ENCODE measurements at places on chromosomes 7 and 10. TPM values are rescaled to one million over a fixed set of nuclear protein-coding genes. Genes with fewer than 3 reads are reported as not detected.
A peak's percentile ranks its signal among the peaks of the same experiment; 100 is the strongest.

DNA sequence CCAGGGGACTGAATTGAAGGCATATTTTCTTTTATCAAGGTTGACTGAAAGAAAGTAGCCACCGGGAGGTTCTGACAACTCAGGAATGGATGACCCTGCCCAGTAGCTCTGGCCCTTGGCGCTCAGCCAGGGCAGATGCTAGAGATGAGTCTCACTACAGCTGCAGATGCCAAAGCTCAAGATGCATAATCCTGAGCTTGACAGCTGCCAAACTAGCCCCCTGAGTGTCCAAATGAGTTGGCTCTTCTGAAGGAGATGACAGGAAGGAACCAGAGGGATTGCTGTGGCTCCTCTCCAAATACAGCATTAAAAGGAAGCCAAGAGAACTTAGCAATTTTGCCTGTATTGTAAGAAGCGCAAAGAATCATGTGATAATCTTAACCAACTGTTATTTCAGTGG, 78.4 kb downstream of the NXPH1 start:
- peak; percentile 26 for DNase-seq

- no peak for DNase-seq
Observed at GRCh38 chr10:98478430-98479222, 31.9 kb upstream of the HPS1 start.

DNA sequence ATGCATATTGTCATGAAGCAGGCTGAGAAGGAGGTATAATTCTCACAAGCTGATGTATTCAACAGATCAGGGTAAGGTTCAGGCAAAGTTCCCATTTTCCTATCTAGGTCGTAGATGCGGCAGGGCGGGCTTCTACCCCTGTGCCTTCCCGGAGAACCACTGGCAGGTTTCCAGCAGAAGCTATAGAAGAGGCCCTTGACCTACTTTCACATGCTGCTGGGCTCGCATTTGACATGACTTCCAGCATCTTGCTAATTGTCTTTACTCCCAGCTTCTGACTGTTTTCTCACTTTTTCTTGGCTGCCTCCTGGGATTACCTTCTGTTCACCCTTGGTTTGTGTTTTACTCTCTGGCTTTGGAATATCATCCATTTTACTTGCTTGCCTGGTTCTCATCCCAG, 32.6 kb upstream of the ORC5 start:
- no peak for DNase-seq

- peak; percentile 89 for DNase-seq
Observed at GRCh38 chr7:66413379-66414114, 208.4 kb downstream of the TPST1 start.

ERVW-1 gene
- not detected for total RNA-seq

GRCh38 chr7:132349075-132349474, 227.2 kb downstream of the PLXNA4 start:
- no peak for DNase-seq

GRCh38 chr10:131250454-131251145, 60.9 kb downstream of the TCERG1L start:
- DNase-seq, result no peak

TMEM229A gene
- total RNA-seq, result not detected

DNA sequence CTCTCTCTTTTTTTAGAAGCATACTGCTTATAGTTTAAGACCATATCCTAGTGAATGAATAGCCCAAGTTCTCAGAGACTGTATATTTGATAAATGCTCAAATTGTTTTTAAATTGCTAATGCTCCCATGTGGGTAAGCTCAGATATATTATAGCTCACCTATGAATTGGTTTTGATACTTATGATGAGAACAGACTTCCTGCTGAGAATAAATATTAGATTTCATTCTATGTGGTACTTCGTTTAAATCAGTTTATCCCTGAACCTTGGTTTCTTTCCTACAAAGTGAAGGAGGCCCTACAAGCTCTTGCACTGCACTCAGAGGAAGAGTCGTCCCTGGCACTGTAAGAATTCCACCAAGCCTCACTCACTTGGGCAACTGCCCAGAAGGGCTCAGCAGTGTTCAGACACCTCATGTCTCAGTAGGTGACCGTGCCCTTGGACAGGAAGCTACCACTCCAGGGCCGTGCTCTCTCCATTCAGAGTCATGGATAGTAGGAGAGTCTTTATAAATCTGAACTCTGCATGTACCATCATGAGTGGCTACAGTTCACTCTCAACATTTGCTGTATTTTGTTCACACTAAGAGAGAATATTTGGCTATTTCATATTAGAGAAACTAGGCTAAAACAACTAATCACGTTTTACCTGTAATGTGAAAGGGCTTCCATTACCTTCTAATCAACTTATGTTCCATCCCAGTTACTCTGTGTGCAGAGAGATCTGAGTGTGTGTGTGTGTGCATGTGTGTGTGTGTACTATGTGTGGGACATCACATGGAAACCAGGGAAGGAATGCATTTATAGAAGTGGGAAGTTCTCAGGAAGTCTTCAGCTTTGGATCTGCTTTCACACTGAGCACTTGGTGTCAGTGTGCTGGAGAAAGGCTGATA, 93.8 kb downstream of the PTPRE start:
- peak; percentile 72 for DNase-seq

DNA sequence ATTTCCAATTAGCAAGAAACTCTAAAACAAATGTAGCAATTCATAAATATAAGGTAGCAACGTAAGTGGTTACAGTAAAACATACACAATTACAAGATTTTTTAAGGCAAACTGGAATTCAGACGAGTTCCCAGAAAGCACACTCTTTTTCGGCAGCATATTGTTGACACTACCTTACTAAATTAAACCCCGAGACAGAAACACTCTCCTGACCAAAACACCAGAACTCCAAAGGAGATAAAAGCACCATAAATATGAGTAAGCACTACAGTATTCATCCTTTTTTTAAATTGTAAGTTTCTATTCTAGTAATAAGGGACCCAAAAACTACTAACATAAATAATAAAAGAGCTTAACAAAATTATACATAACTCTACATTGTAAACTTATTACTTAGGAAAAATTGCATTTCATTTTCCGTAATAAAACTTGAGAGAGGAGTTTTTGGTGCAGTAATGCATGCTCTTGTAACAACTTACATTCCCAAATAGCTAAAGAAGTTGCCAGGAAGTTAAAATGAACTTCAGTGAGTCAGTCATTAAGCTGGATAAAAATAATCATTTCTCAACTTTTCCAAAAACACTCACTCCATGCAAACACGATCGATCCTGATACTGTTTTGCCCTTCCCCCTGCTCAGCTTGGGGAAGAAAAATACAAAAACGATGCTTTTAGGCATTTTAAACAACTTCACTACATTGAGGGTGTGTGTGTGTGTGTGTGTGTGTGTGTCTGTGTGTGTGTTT, 2.0 kb downstream of the PIP4K2A start:
- no peak for DNase-seq

- peak; percentile 64 for DNase-seq
Observed at GRCh38 chr10:79243181-79244067, 103.8 kb upstream of the PPIF start.

Data from left ventricle myocardium superior (tissue), 1 donor.